ENCODE measurements at places on chromosomes 2 and 18. TPM values are rescaled to one million over a fixed set of nuclear protein-coding genes. Genes with fewer than 3 reads are reported as not detected.

The IL37 gene
- not detected for polyA plus RNA-seq

The SPDYA gene
- polyA plus RNA-seq = 0.08 TPM

The AGXT gene
- polyA plus RNA-seq = 96.1 TPM

DNA sequence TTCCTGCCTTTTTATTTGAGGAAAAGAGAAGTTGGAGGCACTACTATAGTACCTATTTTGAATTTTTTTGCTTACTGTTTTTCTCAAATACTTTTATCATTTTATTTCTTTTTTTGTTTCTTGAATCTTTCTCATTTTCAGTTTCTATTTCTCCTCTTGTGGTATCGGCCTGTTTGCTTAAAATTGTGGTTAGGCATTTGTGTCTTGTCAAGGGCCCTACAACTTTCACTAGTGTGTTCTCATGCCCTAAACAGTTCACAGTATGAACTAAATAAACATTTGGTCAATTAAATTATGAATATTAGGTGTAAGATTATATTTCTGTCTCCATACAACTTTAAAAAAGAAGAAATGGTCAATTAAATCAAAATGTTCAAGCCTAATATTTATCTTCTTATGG is 613.5 kb downstream of the MBD2 start:
- no peak for DNase-seq

DNA sequence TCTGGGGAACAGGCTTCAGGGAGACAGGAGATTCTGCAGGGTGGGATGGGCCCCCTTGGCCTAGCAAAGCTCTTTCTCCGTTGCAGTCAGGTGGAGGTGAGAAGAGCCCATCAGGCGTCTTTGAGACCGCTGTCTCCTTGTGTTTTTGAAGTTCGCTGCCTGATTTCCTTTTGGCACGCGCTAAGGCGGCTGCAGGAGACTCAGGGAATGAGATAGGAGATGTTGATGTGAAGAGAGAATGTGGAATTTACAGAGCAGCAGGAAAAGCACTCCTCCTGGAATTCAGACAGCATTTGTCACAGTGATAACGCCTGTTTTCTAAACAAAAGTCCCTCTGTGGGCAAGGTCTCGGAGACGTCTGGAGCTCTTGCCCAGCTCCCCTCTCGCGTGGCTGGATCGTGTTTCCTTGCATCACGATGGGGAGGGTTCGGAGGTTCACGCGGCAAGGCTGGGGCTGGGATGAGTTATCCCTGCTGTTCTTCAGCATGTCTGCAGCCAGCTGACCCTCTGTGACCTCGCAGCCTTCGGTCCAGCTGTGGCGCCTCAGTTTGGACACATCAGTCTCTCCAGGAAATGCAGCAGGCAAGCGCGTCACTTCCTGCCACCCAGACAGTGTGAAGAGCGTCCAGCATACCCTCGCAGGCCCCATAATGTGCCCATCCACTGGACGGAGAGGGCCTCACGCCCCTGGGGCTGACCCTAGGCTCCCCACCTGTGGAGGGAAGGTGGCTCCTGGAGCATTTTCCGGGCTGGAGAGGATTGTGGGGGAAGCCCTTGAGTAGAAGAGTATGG is 30.2 kb downstream of the GLI2 start:
- DNase-seq = no peak

DNA sequence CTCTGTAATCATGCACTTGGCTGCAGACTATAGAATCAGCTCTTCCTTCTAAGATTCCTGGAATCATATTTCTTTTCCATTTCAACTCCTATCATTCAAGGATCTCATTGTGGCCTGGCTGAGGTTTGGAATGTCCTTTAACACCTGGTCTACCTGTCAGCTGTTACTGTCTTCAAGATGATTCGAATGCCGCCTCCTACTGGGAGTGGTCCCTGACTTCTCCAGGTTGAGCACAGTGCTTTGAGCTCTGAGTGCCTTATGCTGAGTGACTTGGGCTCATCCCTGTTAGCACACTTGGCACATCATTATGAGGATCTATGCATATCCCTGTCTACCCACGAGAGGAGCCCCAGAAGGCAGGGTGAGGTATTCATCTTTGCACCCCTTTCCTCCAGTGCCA is 87.6 kb downstream of the MARCHF4 start:
- no peak for DNase-seq

- no peak for DNase-seq
Observed at GRCh38 chr2:58039170-58039611, 7.4 kb upstream of the VRK2 start.
